SHP77 treated with DMSO at 0.1 percent for 48 hours (cell line): ENCODE measurements at places on chromosomes 7 and 10.

GRCh38 chr10:103739039-103739764 is 116.2 kb downstream of the SH3PXD2A start:
- DNase-seq: no peak

DNA sequence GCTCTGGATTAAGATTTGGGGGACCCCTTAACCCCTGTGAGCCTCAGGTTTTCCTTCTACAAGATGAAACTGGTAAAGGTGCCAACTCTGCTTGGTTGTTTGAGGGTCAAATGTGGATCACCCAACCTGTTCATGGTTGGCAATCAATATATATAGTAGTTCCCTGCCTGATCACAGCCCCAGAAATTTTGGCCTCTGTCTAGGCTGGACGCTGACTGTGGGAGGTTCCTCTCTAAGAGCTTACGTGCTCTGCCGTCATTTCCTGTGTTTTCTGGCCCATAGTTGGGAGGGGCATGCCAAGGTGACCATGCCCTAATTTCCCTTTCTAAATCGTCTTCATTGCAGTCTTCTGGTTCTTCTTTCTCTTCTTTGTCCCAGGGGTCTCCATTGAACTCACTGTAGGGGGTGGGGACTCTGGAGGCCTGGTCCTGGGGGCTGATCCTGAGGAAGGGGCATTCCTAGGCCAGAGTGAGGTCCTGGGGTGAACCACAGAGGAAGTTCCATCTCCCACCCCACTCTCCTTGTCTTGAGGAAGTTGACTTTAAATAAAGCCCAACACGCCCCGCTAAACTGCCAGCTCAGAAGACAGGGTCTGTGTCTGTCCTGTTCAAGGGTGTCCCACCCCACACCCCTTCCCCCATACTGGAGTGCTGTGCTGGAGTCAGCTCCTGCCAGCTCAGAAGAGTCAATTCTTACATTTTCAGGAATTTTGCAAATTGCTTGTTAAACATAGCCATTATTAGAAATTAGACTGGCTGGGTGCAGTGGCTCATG is 98.9 kb upstream of the SDK1 start:
- DNase-seq: no peak

DNA sequence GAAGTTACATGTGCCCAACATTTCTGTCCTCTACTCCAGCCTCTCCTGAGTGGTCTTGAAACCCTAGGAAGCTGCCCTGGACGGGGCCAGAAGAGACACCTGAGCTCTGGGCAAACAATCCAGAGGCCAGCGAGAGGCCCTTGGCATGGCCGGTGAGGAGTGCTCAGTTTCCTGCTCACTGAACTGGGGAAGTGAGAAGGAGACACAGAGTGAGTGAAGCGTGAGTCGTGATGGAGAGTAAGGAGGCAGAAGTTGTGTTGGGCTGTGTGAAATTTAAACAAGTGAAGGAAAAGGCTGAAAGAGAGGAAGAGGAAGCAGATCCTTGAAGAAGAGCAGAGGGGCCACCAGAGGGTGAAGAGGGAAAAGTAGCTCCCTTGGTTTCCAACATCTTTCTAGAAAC is 73.2 kb downstream of the WNT2 start:
- DNase-seq: no peak

DNA sequence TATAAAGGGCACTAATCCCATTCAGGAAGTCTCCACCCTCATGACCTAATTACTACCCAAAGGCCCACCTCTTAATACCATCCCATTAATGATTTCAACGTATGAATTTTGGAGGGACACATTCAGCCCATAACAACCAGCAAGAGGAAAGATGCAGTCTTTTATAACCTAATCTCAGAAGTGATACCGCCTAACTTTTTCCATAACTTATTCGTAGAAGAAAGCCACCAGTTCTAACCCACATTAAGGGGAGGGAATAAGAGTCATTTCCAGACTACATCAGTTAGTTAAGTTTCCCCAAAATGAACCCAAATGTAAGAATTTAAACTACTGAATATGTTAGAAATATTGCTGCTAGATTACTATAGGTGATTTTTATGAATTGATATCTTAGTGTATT is 32.1 kb upstream of the LHFPL3 start:
- no peak for DNase-seq

DNA sequence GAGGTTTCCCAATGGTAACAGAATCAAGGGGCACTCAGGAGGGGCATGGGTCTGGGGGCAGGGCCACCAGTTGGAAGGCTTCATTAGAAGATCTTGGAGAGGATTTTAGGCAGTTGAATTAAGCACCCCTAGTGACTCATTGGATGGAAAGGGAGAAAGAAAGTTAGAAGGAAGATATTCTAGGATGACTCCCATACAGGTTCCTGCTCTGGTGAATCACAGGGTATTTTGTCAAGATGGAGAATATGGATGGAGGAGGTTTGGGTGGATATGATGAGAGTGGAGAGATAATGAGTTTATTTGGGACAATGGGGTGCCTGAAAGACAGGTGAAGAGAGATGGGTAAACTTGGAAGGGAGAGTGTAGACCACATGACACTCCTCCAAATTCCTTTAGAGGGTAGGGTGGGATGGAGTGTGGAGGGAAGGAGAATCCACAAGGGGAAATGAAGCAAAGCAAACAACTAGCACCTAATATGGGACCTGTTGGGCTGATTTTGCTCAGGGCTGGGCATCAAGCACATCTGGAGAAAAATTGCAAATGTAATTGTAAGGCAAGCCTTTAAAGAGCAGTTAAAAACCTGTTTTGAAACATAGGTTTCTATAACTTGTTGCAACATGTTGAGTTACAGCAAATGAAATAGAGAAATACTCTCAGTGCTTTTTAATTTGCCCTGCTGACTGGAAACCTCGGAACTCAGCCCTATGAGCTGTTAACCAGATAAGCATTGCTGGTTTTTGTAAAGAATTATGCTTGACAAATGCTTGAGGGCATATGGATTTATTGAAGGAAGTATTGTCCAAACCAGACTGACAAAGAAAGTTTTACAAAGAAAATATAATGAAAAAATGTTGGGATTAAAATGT is 2.9 kb upstream of the ENTPD7 start:
- DNase-seq: no peak

- DNase-seq: no peak
Observed at GRCh38 chr7:129771928-129772479, 160.5 kb downstream of the NRF1 start.
